ENCODE measurements at places on chromosomes 6 and 20. TPM values are rescaled to one million over a fixed set of nuclear protein-coding genes. Genes with fewer than 3 reads are reported as not detected.

GRCh38 chr6:152355166-152355565, 282.0 kb downstream of the SYNE1 start:
- DNase-seq = no peak

DNA sequence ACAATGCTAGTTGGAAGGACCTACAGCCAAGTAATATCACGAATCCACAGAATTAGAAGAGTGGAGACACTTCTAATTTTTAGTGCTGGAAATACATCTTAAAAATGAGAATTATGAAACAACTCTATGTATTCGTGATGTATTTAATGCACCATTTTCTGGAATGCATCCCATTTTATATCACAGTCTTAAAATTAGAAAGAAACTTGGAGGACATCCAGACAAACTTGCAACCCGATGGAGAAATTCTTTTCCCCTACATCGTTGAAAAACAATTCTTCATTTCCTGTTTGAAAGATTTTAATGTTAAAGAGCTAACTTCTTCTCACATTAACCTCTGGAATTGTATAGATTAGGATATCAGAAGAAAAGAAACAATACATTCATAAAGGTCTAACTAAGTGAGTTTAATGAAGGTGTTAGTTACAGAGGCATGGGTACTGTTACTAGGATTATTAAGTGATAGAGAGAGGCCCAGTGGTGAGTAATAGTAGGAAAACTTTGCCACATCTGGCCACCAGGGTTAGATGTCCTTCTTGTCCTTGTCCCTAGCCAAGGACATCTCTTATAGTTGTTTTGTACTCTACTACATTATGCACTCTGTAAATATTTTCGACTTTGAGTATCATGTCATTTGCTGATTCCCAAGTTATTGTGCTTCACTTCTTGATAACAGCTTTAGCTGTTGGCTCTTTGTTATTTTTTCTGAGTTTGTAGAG, 502.4 kb upstream of the PTCHD4 start:
- peak; percentile 9 for DNase-seq

- DNase-seq = no peak
These were observed 5.5 kb downstream of the OR2B6 start for GRCh38 chr6:27962506-27962905.

Gene FAM120B
- polyA plus RNA-seq = 40.2 TPM

Gene PLA2G7
- 2.6 TPM for polyA plus RNA-seq

Gene SYCP2L
- polyA plus RNA-seq = 9.0 TPM

Gene LTB
- polyA plus RNA-seq = 0.88 TPM

- DNase-seq = no peak
These were observed 181.9 kb downstream of the HAO1 start for GRCh38 chr20:7758406-7758805.

Gene PRDM1
- 4.2 TPM for polyA plus RNA-seq

Gene MYBL2
- 30.1 TPM for polyA plus RNA-seq

DNA sequence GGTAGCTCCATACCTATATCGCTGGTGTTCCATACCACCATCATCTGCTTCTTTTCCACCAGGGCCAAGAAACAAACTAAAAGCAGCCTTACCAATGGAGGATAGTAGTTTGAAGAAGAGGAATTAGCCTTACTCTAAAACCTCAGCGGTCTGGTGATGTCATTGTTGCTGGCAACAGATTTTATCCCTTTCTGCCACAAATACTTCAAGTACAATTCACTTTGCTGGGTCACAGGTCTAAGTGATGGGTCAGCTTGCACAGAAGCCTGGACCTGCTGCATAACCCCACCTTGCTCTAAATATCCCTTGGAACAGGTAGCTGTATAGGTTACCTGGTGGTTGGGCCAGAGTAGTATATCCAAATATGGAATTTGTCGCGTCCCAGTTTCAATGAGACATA, 53.2 kb upstream of the THEMIS start:
- DNase-seq = no peak

Gene ZNF165
- polyA plus RNA-seq = 3.0 TPM

- no peak for DNase-seq
These were observed 8.4 kb upstream of the IRF4 start for GRCh38 chr6:382883-383810.

Gene SPATA25
- polyA plus RNA-seq = 2.7 TPM

Gene THBS2
- polyA plus RNA-seq = 17.3 TPM

Gene KIFC1
- 46.3 TPM for polyA plus RNA-seq

GRCh38 chr6:2028457-2029038, 216.9 kb downstream of the GMDS start:
- DNase-seq = no peak

Gene OR2H2
- polyA plus RNA-seq = 0.22 TPM

DNA sequence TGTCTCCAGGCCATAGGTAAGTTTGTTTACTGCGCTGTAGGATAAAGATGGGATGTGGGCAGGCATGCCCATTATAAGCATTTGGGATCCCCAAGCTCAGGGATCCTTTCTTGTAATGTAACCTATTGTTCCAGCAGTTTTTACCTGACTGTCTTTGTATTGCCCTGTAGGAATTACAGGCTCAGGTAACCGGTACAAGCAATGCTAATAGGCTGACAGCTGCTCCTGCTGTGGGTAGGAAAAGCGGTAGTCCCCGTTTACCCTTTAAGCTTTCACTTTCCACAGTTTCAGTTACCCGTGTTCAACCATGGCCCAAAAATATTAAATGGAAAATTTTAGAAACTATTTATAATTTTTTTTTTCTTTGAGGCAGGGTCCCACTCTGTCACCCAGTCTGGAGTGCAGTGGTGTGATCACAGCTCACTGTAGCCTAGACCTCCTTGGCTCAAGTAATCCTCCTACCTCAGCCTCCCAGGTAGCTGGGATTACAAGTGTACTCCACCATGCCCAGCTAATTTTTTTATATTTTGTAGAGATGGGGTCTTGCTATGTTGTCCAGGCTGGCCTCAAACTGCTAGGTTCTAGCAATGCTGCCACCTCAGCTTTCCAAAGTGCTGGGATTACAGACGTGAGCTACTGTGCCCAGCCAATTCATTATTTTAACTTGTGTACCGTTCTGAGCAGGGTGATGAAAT, 108.6 kb downstream of the CDYL start:
- DNase-seq = no peak

All from left renal cortex interstitium (tissue), 4 donors.